ENCODE measurements at places on chromosomes 7 and 10.

GRCh38 chr10:87920538-87920937, 57.1 kb downstream of the PTEN start:
- no peak for DNase-seq

- DNase-seq, result no peak
These were observed 21.6 kb downstream of the IRF5 start for GRCh38 chr7:128959296-128959695.

DNA sequence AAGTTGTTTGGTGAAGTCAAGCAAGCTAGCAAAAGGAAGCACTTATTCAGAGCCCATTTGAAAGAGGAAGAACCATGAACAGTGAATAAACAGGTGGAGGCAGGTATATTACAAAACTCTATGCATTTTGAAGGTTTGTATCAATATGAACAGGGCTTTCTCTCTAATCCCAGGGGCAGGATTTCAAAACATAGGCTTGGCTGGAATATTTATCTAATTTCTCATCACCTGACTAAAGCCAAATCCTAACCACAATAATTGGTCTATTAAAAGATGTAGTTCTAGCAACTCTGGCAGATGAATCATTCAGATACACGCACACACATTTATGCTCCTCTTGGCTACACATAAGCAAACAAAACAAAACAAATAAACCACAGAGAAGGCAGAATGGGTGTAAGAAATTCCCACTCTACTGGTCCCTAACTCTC, 554.4 kb downstream of the INHBA start:
- no peak for DNase-seq

- DNase-seq, result no peak
These were observed 78.0 kb downstream of the XPNPEP1 start for GRCh38 chr10:109845308-109845707.

GRCh38 chr7:39428221-39428620, 138.0 kb upstream of the YAE1 start:
- DNase-seq, result no peak

DNA sequence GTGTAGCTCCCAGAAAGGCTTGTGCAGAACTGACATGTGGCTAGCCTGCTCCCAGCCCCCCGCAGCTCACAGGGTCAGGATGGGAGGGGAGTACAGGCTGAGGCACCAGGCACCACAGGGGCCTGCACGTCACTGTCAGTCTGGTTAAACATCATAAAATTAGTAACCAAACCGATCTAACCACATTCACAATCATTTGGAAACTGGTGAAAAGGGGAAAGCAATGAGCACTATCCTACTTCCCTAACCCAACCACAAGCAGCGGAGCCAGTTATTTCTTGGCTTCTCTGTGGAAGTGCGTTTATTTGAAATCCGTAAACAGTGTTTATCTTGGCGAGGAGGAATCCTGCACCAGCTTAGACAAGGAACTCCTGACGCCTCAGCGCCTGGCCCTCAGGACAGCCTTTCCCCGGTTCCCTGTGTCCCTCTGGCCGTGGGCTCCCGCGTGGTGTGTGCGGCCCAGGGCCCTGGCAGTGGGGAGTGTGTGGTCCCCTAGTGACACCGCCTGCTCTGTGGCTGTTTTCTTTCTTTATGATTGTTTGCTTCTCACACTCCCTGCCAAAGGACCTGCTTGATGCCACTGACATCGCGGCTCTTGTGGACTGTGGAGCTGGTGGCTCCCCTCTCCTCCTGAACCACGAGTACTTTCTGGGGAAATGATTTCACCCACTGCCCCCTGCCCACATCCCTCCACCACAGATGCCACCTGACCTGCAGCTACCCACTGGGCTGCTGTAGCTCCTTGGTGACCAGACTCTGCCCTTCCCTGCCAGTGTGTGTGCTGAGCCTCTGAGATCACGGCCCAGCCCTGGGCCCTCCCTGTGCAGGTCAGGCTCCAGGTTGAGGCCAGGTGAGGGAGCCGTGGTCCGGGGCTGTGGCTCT, 38.0 kb downstream of the INPP5A start:
- DNase-seq, result no peak

DNA sequence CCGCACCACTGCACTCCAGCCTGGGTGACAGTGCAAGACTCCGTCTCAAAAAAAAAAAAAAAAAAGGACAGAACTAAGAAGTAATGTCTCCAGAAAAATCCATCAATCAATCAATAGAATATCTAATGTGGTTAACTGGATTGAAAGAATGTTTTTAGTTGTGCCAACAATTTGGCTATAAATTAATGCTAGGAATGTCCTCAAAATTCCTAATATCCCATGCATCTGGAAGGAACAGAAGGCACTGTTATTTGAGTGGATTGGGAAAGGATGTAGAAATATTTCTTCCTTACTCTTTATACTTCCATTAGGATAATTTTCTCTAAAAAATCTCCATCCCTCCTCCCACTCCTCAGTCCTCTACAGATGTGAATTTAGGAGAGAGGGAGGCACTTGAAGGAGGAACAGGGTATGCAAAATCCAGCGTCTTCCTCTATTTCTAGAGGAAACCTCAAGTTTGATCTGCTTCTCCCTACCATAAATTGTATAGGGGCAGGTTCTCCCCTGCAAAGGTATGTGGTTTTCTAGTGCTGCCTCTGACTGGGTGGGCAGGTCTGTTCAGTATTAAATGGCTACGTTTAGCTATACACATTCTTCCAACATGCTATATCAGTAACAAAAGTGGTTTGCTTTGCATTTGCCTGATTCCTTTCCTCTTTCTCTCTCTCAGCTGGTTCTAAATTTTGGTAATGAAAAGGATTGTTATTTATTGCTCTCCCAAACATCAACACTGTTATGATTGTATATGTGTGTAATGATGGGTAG, 54.1 kb downstream of the RNLS start:
- DNase-seq, result no peak

GRCh38 chr10:130757821-130758489, 553.6 kb downstream of the TCERG1L start:
- no peak for DNase-seq

GRCh38 chr10:96595741-96596140, 8.9 kb upstream of the TM9SF3 start:
- no peak for DNase-seq

Measured in stimulated activated CD4-positive, alpha-beta T cell treated with anti-CD3 and anti-CD28 coated beads, Interleukin-4, amount 100 ng/mL, for 1 hour (primary cell).